Muscle of arm (tissue), 14 donors: ENCODE measurements at places on chromosomes 5 and 9.

DNA sequence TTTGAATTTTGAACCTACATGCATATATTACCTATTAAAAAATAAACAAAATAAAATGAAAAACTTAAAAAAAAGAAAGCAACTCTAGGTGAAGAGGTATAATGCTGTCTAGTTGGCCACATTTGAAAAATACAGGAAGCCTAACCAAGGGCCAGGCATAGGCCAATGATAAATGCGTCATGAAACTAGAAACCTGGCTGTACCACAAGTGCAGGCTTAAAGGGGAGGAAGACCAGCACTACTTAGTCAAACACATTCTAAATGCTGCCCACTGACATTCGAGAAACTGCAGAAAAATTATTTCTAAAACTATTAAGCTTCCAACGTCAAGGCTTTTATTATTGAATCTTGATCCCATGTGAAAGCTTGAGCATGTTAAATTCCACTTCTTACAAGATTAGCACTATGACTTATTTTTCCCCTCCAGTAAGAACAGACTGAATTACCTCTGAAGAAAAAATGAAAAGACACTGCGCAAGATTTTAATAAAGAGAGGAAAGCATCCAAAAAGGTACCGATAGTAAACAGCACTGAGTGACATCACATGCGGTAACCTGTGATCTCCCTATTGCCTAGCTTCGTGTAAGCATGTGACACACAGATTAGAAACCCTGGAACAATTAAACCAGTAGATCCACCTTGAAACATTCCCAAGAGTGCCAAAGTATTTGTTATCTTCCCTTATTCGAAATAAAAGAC, 16.2 kb downstream of the CDC14B start:
- DNase-seq = no peak

GRCh38 chr5:139847790-139848507, 52.3 kb downstream of the PSD2 start:
- DNase-seq = no peak

DNA sequence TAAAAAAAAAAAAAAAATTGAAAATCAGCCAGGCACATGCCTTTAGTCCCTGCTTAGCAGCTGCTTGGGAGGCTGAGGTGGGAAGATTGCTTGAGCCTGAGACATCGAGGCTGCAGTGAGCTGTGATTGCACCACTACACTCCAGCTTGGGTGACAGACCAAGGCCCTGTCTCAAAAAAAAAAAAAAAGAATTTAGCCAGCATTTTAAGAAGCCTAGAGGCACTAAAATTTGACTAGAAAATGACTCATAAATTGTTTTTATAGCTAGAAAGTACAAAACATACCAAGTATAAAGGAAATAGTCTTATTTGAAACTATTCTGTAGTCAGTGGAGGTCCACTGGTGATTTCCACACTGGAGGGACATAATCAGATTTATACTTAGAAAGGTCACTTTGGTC, 17.5 kb downstream of the LRRC70 start:
- DNase-seq = no peak

DNA sequence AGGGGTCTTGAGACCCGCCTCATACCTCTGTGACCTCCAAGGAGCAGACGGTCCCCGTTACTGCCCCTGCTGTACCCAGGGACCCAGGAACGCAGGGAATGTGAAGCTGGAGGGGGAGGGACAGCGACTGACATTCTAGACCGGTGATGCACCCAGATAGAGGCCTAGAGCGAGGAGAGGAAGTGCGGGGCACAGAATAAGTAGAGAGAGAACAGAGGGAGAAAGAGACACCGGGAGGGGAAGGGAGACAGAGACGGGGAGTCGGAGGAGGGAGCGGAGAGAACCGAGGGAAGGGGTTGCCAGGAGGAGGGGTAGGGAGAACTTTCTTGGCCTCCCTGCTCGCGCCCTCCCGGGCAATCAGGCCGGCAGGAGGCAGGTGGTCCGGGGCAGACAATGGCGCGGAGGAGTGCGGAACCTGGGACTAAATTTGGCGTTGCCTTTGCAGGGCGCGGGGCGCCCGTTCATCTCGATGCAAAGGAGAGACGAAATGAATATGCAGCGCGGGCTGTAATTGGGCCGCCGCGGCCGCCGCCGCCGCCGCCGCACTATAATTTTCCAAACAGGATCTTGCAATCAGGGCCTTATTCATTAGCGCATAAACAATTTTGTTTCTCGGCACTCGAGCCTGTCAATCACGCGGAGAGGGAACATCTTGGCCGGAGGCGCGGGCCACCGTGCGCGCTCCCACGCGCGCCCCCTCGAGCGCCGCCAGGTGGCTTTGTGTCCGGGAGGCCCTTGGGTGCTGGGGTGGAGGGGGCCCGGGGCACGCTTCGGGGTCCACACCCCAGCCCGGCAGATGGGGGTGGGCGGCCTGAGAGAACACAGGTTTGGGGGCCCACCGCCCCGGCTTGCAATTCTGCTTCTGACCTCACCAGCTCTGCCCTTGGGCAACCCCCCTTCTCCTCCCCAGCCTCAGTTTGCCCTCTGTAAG, 33.0 kb downstream of the NDUFA8 start:
- DNase-seq = no peak

DNA sequence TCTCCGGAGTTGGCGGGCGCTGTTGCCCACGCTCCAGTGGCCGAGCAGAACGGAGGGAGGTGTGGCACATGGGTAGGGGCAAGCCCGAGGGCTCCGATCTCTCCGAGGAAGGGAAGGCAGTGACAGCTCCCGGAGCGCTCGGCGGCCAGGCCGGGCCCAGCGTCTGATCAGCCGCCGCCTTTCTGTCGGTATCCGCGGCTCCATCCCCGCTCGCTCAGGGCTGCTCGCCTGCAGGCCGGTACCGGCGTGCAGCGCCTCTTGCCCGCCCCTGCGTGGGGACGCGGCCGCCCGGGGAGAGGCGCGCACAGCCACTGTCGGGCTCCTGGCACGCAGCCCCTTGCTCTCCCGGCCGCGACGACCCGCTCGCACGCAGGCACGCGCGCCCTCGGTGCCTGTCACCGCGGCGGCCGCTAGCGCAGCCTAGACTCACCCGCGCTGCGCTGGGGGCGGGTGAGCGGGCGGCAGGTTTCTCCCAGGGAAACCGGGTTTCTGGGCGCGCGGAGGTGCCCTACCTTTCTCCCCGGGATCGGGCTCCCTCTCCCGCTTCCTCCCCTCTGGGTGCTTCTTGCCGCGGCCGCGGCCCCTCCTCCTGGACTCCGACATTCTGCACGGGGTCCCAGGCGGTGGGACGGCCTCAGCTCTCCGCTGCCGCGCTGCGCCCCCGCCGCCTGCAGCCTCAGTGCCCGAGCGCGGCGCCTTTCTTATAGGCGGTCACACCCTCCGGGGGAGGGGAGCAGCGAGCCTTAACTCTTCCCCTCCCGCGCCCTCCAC, 108.4 kb downstream of the PSD2 start:
- DNase-seq = peak; percentile 35

- DNase-seq = no peak
Measured at GRCh38 chr9:15357050-15357653, 50.1 kb upstream of the TTC39B start.

GRCh38 chr5:107112216-107112615, 558.5 kb downstream of the EFNA5 start:
- DNase-seq = no peak

DNA sequence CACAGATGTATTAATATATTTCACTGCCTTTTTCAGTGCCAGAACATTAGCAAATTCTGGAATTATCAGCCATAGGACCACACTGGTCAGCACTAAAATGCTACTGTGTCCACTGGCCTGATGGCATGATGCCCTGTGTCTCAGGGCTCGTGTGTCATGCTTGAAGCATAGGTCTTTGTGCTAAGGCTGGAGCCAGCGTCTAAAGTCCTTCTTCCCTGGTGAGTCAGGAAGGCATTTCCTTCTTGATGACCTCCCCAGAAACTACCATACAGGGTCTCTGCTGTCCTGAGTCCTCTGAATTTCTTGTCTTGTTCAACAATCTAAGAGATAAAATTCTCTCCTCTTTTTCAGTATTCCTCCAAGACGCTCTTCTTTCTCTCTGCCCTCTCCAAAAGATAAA, 489.9 kb downstream of the PSAT1 start:
- DNase-seq = no peak

GRCh38 chr5:107781451-107781850, 110.7 kb upstream of the EFNA5 start:
- no peak for DNase-seq

- DNase-seq = no peak
Measured at GRCh38 chr5:177973066-177973635, 22.9 kb downstream of the PROP1 start.

GRCh38 chr9:124869986-124870560, 8.1 kb downstream of the ARPC5L start:
- DNase-seq = no peak

DNA sequence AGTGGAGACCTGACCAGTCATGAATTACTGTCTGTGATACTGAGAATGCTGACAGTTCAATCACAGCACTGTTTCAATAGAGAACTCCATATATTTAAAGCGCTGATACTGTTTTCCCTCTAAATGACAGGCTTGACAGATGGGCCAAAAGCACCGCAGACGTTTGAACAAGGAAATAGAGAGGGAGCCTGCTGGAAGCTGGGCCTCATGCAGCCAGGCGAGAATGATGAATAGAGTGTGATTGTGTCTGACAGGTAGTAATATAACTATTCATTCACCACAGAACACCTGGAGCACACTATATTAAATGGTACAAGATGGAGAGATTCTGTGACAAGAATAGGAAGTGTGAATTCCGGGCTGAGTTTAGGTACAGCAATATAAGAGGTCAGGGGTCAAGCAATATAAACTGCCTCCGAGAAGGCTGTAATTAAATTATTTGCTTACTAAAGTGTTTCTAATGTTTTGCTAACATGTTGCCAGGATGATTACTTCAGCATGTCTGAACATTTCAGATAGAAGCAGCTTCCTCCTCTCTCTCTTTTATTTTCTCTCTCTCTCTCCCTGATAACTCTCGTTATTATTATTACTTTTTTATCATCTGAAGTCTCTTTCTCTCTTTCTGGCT, 297.7 kb downstream of the CSNK1G3 start:
- no peak for DNase-seq

DNA sequence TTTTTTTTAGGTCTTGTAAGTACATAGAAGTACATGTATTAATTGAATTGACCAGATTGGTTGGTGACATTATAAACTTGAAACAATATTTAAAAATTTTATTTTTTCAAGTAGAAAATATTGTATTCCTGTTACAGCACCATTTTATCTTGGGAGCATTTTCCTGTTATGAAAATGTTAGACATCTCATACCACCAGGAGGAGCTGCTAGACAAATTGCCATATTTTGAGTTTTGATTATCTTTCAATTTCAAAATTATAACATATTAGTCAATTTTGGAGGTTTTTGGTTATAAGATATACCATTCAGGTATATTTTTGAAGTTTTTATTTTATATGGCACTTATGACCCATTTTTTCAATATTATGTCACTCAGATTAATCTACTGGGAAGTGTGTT, 84.4 kb downstream of the CNTLN start:
- DNase-seq = no peak

DNA sequence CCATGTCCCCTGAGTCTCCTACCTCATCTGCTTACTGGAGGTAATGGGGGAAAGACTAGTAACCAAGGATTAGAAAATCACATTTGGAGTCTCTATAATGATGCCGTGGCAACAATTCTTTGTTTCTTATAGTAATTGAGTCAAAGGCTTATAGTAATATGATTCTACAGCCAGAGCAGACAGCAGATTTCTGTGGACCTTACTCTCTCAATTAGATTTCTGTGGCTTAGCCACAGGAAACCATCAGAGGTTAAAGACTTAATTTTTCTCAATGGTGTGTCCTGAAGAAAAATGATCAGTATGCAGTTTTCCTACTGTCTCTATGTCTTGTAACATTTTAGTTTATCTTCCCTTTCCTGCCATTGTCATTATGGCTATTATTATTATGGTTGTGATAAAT, 59.3 kb upstream of the CD180 start:
- DNase-seq = no peak

DNA sequence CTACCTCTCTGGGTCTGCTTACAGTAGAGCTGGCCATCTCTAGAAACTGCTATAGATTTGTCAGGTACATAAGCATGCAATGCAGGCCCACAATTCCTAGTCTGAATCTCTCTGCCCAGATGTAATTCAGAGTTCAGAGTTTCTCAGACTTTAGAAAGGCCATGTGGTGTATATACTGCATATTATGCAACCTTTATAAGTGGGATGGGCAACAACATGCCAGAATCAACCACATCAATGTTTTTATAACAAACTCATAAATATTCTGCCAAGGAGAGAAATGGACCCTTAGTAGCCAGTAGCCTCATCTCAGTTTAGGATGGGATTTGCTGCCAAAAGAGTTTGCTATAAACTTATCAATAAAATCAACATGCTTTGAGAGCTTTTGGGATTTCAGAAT, 78.8 kb downstream of the SLC1A1 start:
- DNase-seq = no peak

DNA sequence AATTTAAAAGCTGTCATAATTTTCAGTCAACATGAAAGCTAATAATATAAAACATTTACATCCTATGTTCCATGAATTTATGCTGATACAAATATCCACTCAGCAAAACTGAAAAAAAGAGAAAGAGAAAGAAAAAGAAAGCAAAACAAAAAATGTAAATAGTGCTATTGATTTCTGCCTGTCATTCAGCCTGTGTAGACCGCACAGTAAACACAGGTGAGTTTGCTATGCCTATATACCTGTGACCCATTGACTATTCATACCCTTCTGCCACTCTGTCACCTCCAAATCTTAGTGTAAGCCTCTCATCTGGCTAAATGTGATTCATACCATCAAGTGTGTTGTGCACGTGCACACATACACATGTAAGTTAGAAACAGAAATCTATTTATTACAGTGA, 359.0 kb upstream of the RORB start:
- DNase-seq = no peak

DNA sequence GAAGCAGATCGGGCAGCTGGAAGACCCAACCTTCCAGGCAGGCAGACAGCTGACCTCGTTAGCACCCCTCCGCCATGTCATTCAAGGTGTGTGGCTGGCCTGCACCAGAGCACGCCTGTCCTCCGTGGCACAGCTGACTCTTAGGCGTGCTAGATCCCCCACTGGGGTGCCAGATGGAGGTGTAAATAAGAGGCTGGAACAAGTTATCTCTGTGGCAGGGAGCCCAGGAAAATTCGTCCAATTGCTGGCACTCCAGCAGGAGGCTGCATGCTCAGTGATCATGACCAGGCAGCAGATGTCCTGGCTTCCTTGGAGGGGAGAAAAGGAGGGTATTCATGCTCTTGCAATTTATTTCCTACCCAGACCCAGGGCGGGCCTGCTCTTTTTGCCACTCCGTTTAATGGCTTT, 7.8 kb upstream of the ALDOB start:
- no peak for DNase-seq

DNA sequence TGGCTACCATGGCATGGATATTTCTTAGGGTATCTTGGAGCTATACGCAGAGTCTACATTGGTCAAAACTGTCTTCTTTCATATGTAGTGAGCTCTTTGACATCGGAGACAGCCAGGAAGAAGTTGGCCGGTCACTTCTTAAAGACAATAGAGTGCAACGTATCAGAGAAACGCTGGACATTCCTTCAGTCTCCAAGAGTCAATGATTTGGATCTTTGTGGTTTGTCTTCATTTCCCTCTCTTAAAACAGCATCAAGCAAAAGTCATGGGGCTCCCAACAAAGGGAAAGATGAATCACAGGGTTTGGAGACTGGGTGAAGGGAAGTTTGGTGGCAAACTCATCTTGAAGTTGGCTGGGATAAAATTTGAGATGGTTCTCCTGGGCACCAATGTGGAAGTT, 320.1 kb downstream of the AGTPBP1 start:
- DNase-seq = no peak
